ENCODE measurements at places on chromosomes 3 and 15.

- no peak for DNase-seq
Observed at GRCh38 chr3:28598165-28598564, 249.5 kb upstream of the AZI2 start.

GRCh38 chr3:169158379-169158778 is 505.1 kb downstream of the MECOM start:
- DNase-seq: no peak

DNA sequence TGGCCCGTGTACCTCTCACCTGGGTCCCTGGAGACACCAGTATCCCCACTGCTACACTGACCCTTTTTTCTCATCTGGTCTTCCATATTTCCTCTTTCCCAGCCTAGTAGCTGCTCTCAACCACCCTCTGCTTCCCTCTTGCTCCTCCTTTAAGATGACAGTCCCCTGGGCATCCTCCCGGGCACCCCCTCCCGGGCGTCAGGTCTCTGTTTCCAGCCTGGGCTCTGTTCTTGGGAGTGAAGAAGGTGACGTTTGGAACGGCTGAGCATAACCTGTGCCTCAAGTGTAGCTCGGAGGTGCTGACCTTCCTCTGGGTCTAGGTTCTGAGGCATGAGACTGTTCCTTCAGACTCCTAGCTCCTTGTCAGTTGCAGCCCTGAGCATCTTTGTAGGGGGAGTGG is 101.2 kb downstream of the VGLL4 start:
- DNase-seq: no peak

DNA sequence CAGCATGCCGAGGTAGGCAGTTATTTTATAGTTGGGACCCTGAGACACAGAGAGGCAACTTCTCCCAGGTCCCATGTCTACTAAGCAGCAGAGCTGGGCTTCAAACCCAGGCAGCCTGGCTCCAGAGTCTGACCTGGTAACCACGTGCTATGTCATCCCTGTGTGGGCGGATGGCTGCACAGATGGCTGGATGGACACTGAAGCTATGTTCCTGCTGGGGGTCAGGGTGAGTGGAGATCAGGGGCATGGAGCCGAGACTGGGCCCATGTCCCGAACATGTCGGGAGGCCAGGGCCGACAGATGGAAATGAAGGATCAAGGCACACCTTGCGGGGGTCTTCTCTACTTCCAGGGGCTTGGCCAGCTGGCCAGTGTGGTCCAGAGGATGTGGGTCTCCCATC is 9.3 kb upstream of the FBLN2 start:
- no peak for DNase-seq

DNA sequence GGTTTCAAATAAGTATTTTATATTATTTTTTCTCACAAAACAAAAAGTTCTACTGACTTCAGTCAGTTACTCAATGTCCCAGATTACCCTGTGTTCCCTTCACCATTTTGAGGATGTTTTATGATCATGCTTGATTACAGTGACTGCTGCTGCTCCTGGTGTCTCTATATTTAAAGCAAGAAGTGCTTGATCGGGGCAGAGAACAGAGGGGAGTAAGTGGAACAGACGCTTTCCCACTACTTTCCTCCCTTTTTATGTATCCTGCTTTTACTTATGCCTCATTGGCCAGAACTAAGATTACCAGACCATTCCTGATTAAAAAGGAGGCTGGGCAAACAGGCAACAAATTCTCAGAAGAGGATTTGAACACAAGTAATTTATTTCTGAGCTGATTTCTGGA is 612.1 kb downstream of the VGLL3 start:
- DNase-seq: no peak

DNA sequence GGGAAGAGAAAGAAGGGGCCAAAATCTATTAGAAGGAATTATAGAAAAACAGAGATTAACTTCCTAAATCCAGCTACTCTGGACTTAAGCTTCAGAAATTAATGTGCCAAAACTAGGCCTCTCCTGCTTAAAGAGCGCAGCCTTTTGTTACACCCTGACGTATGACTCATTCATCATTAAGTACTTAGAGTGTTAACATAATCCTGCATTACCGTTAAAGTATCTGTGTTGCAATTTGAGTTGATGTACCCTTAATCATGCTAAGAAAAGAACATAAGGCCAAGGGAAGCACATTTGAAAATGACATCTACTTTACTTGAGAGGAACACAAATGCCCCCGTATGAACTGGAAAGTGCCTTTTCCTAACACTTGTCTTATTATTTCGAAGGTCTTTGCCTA is 7.9 kb downstream of the HTR3D start:
- DNase-seq: peak; percentile 62

Data from NCI-H2227 treated with DMSO at 0.1 percent for 48 hours (cell line).